ENCODE measurements at places on chromosomes 12 and 14.

DNA sequence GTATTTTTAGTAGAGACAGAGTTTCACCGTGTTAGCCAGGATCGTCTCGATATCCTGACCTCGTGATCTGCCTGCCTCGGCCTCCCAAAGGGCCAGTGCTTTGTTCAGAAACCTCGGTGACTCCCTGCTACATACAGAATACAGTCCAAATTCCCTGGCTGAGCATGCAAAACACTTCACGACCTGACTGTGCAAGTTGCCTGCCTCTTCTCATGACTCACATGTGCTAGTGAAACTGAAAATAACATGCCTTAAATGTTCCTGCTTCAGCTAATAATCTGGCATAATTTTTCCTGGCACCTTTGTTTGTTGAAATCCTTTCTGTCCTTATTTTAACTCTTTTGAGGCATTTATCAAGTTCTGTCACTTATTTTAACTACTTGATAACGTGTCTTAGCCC, 8.2 kb downstream of the DMAC2L start:
- no peak for DNase-seq

- DNase-seq, result no peak
These were observed 34.2 kb downstream of the MDM1 start for GRCh38 chr12:68297929-68298328.

DNA sequence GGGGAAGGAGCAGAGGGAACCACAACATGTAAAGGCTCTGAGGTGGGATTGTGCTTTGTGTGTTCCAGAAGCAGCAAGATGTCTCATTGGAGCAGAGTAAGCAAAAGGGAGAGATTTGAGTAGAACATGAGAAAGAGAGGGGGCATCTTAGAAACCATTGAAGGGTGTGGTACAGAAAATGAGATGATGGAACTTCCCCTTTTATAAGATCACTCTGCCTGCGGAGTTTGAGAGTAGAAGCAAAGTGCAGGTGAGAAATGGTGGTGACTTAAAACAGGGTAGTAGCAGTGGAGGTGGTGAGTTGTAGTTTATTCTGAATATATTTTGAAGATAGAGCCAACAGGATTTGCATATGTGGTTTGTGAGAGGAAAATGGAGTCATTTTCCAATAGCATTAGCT, 56.0 kb downstream of the FBXO34 start:
- DNase-seq, result peak; percentile 25

GRCh38 chr12:40015345-40015744, 90.5 kb downstream of the SLC2A13 start:
- peak; percentile 26 for DNase-seq

GRCh38 chr12:96810057-96810456, 97.0 kb upstream of the NEDD1 start:
- no peak for DNase-seq

GRCh38 chr14:89489761-89490437, 72.9 kb upstream of the FOXN3 start:
- no peak for DNase-seq
